Stimulated activated CD4-positive, alpha-beta T cell treated with anti-CD3 and anti-CD28 coated beads, Interleukin-4, amount 100 ng/mL, for 4 hours (primary cell): ENCODE measurements at places on chromosomes 7 and 10.

GRCh38 chr10:72455889-72456595 lies 101.3 kb upstream of the DNAJB12 start:
- no peak for DNase-seq

DNA sequence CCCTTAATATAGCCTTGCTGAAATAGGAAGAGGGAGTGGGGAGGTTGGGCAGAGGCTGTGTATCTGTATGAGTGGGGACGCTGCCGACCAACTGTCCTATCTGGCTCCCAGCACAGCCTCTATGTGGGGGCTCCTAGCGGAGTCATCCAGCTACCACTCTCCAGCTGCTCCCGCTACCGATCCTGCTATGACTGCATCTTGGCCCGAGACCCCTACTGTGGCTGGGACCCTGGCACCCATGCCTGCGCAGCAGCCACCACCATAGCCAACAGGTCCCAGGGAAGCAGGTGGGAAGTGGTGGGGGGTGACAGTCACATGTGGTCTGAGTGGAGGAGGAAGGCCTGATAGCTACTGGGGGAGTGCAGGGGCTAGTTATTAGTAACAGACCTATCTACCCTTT lies 6.6 kb downstream of the MRPL43 start:
- DNase-seq = no peak

DNA sequence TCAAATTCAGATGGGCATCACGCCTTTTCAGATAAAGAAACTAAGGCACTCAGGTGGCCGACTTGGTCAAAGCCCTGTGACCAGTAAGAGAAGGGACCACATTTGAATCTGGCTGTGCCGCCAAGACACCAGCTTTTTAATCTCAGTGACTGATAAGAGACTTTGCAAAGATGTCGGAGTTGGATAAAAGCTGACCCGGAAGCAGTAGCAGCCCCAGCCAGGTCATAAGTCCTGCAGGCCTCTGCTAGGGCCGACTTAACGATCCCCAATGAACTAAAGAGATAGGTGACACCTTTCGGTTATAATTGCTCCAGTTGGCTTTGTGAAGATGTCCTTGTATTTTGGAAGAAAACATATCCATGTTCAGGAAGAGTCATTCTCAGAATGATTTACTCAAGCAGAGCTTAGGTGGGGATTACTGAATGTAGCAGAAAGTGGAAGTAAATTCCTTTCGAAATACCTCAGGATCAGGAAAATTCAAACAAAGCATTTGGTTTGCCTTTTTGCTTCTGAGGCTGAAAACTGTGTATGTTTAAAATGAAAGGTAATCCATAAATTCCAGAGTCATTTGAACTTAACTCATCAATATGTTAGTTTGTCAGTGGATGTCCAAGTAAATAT lies 164.2 kb upstream of the PITRM1 start:
- DNase-seq = no peak

DNA sequence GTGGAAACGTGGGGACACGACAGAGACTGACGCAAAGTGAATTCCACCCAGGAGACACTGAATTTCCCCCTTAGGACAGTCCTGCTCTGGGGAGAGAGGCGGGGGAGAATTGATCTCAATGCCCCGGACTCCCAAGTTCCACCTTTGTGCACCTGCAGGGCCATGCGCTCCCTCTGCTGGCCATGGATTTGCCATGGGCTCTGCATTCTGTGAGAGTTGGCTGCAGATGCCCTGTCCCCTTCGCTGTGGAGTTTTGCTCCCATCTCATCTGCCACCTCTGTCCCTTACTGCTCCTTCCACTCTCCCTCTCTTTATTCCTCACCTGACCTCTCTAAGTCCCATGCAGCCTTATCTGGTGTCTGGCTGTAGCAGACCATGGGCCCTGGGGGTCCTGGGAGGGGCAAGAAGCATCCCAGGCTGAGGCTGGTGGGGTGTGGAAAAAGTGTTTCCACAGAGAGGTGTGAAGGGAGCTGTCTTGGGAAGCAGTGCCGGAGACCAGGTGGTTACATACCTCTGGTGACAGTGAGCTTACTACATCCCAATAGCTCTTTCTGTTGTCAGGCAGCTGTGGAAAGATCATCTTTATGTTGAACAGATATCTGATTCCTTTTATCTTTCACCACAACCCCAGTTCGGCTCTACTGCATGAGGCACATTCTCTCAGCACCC lies 14.3 kb downstream of the GHRHR start:
- no peak for DNase-seq

GRCh38 chr10:102540023-102540422 lies 36.3 kb downstream of the SUFU start:
- DNase-seq = no peak

- no peak for DNase-seq
Observed at GRCh38 chr7:50832744-50833143, 50.0 kb upstream of the GRB10 start.

DNA sequence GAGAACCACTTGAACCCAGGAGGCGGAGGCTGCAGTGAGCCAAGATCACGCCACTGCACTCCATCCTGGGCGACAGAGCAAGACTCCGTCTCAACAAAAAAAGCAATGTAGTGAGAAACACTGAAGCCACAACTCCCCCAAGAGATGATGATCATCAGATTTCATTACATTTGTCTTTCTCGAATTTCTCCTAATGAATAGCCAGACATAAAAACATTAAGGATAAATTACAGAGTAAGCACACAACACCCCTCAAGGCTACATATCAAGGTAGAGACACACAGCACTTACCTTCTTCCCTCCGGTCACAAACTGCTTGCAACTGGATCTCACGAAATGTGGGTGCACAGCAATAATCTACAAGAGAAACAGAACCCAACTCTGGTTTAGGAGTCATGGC lies 91.5 kb downstream of the VPS41 start:
- no peak for DNase-seq

DNA sequence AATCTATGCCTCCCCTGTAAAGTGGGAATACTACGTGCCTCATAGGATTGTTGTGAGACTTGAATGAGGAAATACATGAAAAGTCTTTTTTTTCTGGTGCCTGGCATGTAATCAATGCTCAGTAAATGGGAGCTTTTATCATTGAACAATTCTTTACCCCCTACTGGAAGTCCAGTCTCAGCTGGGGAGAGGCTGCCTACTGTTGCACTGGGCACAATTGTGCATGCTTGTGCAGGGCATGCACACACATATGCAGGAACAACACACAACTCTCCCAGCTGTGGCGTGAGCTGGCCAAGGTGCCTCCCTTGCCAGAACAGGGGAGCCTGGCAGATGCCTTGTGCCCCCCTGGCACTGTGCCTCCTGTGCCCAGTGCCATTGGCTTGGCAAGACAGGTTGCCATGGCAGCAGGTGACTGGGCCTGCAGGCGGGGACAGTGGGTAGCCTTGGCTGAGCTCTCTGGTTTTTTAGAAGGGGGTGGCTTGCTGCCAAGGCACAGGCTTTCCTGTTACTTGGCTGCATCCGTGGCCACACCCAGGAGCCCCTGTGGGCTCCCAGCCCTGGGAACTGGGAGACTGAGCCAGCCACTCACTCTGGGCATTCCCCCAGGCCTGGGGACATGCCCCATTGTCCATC lies 16.1 kb upstream of the PALD1 start:
- no peak for DNase-seq

DNA sequence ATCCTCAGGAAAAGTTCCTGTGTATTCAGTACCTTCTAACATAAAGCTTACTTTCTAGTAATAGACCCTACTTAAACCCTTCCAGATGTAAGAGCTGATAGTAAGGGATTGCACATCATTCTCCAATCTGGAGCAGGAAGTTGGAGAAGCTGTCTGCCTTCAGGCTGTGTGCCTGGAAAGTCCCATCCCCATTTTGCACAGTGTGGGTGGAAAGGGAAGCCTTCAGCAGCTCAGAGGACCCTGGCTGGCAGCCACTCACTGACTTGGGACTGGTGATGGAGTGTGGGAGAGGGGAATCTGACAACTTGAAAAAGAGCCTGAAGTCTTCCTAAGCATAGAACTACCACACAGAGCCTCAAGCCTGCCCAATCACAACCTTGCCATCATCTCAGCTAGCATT lies 164.1 kb upstream of the ADO start:
- no peak for DNase-seq

DNA sequence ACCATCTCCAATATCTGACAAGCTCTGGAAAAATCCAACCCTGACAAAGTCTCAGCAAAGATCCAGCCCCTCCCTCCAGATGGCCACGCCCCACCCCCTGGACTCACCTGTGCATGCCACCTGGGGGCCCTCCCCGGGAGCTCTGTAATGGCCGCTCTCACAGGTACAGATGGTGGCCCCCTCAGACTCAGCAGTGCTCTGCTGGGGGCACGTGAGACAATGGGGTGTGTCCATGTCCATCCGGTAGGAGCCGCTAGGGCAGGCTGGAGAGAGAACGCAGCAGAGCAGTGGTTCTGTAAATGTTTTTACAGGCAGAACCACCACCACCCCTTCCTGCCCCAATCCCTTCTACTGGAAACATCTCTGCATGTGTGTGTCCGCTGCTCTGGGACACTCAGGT lies 9.5 kb downstream of the EPHA1 start:
- DNase-seq = no peak

GRCh38 chr10:69049566-69049961 lies 38.3 kb upstream of the SRGN start:
- no peak for DNase-seq

DNA sequence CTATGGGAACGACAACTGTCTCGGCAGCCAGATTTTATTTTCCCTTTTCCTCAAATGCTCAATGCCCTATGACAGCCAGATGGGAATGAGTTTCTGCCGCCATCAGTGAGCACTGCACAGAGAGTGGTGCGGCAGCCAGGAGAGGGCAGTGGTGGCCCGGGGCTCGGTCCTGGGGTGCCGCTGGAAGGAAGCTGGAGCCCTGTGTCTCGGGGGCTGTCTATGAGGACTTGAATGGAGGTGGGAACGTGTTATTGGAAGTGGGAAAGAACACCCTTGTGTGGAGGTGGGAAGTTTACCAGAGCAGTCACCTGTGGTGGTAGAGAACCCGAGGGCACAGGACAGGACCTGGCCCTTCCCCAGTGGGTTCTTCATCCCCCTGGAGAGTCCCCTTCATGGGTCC lies 35.8 kb downstream of the JAKMIP3 start:
- DNase-seq = no peak

GRCh38 chr7:39252916-39253315 lies 275.2 kb downstream of the POU6F2 start:
- DNase-seq = no peak

DNA sequence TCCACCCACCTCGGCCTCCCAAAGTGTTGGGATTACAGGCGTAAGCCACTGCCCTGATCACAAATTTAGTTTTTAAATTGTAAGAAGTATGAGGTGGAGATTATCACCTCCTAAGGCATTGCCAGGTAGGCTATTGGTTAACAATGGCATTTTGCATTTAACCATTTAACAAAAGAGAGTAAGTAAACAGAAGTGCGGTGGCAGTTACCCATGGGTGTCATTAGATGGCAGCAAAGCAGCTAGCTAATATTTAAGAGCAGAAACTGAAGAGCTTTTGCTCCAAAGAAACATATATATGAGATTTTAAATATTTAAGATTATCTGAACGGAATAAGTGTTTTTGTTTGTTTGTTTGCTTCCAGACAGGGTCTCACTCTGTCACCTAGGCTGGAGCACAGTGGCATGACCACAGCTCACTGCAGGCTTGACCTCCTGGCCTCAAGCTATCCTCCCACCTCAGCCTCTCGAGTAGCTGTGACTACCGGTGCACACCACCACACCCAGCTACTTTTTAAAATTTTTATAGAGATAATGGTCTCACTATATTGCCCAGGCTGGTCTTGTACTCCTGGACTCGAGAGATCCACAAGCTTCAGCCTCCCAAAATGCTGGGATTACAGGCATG lies 325.5 kb upstream of the C7orf33 start:
- no peak for DNase-seq

DNA sequence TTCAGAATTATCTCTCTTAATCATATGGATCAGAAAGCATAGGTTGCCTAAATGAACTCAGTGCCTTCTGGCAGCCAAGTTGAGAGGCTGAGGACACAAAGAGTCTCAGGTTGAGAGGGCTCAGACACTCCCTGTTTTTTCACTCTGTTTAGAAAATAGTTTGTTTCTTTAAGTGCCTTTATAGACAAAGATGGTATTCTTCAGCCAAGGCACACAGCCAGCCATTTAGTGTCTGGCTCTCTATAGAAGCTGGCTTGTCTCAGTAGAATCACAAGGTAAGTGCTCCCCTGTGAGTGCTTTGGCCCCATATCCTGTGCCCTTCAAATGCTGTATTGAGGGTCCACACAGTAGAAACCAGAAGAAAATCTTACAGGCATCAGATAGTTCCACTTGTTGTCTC lies 3.6 kb downstream of the GPR158 start:
- no peak for DNase-seq

GRCh38 chr7:9242636-9243035 lies 809.2 kb downstream of the NXPH1 start:
- DNase-seq = no peak

DNA sequence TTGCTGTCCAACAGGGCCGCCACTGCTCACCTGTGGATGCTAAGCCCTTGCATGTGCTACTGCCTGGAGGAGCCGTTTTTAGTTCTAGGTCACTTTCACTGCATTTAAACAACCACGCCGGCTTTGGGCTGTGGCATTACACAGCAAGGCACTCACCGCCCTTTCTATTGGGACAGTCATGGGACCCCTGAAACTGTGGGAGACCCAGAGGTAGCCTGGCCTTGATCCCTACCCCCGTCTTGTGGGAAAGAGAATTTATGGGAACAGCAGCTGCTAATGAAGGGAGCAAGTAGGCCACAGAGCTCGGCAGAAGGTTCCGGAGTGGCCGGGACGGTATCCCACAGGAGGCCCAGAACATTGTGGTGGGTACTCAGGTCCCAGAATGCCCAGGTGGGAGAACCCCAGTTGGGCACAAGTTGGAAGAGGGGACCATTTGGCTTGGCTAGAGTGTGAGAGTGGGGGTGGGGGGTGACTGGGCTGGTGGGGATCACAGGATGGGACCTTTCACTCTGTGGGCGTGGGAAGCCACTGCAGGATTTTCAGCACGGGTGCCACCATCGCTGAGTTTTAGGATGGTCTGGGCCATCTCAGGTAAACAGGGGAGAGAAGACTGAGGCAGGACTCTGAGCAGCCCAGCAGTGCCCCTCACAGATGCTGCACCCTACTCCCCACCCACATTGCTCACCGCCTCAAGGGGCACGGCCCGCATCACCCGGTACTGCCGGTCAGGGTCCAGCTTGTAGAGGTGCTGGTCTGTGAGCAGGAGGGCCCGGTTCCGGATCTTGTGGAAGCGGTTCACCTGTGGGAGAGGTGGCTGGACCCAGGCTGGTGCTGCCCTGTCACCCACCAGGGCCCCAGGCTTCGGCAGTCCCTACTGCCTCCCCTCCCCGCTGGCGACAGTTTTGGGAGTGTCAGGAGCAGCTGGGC lies 15.2 kb downstream of the MYO1G start:
- no peak for DNase-seq

DNA sequence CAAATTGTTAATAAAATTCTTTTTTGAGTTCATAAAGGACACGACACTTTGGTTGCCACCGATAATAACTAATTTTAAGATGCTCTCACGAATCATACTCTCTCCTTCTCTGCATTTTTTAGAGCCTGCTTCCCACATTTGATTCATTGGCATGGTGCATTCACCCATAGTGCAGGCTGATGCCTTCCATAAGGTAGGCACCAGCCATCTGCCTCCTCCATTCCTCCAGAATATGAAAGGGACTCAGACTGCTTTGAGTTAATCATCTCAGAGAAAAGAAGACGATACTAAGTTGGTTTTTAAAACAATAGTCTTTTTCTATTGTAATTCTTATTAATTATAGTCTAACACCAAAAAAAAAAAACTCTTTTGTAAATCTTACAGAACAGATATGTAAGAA lies 33.9 kb upstream of the LRRN3 start:
- DNase-seq = no peak

GRCh38 chr7:158375034-158375433 lies 212.6 kb downstream of the PTPRN2 start:
- DNase-seq = no peak
